Cardiac muscle cell (in vitro differentiated cells and primary cell): ENCODE measurements at places on chromosomes 5 and 9. TPM values are rescaled to one million over a fixed set of nuclear protein-coding genes. Genes with fewer than 3 reads are reported as not detected.
A peak's percentile ranks its signal among the peaks of the same experiment; 100 is the strongest.

- no peaks in the 10 kb centered on the region for H3K36me3 ChIP-seq
- H3K27me3 ChIP-seq = no peaks in the 10 kb centered on the region
- DNase-seq = no peak
Observed at GRCh38 chr9:35691334-35691650, 1.6 kb upstream of the TPM2 start.

DNA sequence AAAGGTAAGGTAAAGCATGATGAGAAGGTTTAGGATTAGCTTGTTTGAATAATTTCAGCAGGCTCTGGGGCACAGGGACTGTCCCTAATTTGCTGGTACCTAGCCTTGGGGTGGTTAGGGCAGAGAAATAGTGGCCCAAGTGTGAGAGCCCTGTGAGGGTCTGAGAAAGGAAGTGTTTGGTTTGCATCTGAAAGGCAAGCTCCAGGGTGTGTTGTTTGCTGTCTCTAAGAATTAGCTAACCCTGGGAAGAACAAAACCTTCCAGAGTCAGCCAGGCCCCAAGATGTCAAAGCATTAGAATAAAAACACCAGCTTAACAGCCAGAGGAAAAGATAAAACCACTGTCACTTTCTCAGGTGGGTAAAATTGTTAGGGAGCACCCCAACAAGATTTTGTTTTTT lies 31.0 kb downstream of the TMEM252 start:
- H3K4me3 ChIP-seq = no peak overlapping the region

GRCh38 chr9:105957830-105958229 lies 263.5 kb downstream of the TMEM38B start:
- no peaks in the 10 kb centered on the region for H3K4me1 ChIP-seq
- H3K27ac ChIP-seq = no peak overlapping the region
- no peak for DNase-seq

The SLC45A2 gene
- 0.85 TPM in 1 of 2 replicates, not detected in the other for total RNA-seq

DNA sequence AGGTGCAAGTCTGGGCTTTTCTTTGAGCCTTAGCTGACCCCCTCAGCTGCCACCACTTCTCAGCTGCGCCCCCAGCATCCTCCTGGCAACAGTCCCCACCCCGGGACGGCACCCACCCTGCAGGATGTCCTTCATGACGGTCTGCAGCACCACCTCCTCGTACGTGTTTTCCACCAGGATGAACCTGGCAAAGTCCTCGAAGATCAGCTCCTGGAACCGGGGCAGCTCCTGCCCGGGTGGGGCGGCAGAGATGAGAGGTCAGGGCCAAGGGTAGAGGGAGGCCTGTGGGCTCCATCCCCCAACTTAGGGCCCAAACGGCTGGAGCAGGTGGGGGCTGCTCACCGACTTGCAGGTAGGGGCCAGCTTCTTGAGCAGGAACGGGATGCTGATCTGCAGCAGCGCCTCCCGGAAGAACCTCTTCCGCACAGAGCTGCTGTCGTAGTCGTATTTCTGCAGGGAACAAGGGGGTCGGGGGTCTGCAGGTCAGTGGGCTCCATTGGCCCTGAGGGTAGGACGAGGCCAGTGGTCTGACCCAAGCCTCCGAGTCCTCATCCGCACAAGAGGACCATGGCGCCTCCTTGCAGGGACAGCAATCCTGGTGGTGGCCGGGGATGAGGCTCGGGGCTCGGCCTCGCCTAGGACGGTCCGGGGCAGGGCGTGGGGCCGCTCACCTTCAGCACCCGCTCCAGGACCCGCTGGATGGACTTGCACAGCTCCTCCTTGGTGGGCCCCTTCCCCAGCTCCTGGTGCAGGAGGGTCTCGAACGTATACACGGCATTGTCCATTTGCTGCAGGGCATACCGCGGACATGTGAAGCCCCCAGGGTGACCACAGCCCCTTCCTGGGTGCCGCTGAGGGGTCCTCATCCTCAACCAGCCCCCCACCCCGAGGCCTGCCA lies 56.7 kb downstream of the LRSAM1 start:
- H3K4me3 ChIP-seq = no peak overlapping the region
- H3K4me1 ChIP-seq = peaks cover 11% of the 10 kb centered on the region
- H3K36me3 ChIP-seq = peaks cover 5% of the 10 kb centered on the region
- no peak for DNase-seq
- no peak overlapping the region for H3K27ac ChIP-seq

The F12 gene
- 3.4 and 4.6 TPM in 2 replicates for total RNA-seq

DNA sequence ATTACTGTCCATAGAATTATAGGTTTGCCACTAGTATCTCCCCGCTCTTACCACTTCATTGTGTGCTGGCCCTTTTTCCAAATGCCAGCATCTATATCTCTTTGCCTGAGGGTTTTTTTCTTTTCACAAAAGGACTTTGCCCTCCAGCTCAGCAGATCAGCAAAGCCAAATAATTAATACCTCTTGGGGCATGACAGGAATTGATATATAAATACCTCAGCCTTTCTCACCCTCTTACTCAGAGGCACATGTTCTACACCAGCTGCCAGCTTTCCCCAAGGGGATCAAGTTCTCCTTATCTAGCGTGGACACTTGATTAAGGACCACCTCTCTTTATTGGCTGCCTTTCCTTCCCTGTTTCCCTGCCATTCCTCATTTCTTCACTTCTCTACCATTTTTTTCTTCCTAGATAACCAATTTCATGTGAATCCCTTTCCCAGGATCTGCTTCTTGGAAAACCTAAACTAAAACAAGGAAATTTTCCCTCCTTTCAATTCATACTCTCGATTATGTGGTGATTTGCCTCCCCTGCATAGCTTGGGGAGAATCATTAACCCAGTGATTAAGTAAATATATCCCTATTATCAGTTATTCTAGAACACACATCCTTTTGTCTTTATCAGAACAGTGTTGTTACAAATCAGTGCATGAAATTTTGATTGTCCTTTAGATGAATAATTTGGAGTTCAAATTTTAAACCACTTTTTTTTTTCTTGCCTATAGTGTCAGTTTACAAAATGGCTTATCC lies 6.9 kb upstream of the NUDT12 start:
- H3K27ac ChIP-seq = no peak overlapping the region
- H3K27me3 ChIP-seq = no peaks in the 10 kb centered on the region
- no peak overlapping the region for H3K4me3 ChIP-seq

- peaks cover 17% of the 10 kb centered on the region for H3K4me1 ChIP-seq
- no peak overlapping the region for H3K27ac ChIP-seq
- no peak overlapping the region for H3K4me3 ChIP-seq
Observed at GRCh38 chr5:72543811-72544210, 36.6 kb upstream of the ZNF366 start.

- no peak overlapping the region for H3K4me3 ChIP-seq
- no peaks in the 10 kb centered on the region for H3K4me1 ChIP-seq
- H3K27ac ChIP-seq = peak overlapping the region; percentile 57
- no peak for DNase-seq
- no peaks in the 10 kb centered on the region for H3K36me3 ChIP-seq
- H3K27me3 ChIP-seq = no peaks in the 10 kb centered on the region
Observed at GRCh38 chr5:62431735-62432620, 19.4 kb downstream of the IPO11 start.

DNA sequence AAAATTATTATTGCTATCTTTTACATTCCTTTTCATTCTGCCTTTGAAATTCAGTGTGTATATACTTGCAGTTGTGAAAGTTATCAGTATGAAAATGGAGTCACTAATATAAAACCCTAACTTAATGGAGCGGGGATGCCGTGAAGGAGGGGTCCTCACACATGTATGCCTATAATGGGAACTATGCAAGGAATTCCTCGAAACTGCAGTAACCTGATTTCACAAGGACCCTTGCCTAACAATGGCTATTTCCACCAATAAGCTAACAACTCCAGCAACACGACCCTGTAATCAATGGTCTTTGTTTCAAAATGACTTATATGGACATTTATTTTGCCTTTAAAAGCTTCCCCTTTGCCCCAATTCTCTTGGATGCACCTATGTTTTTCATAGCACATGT lies 12.6 kb upstream of the MLLT3 start:
- no peaks in the 10 kb centered on the region for H3K36me3 ChIP-seq
- no peak for DNase-seq
- H3K27me3 ChIP-seq = no peaks in the 10 kb centered on the region
- no peak overlapping the region for H3K4me3 ChIP-seq

The LARP1 gene
- total RNA-seq = 70.6 and 97.8 TPM in 2 replicates

GRCh38 chr9:21872696-21873095 lies 70.3 kb downstream of the MTAP start:
- no peak overlapping the region for H3K27ac ChIP-seq
- H3K36me3 ChIP-seq = no peaks in the 10 kb centered on the region
- H3K4me3 ChIP-seq = no peak overlapping the region
- no peaks in the 10 kb centered on the region for H3K4me1 ChIP-seq
- DNase-seq = no peak

The DNAH5 gene
- total RNA-seq = under 0.01 and 0.03 TPM in 2 replicates

GRCh38 chr5:52896534-52897237 lies 92.5 kb upstream of the ITGA2 start:
- no peaks in the 10 kb centered on the region for H3K36me3 ChIP-seq
- H3K4me3 ChIP-seq = no peak overlapping the region
- H3K27me3 ChIP-seq = no peaks in the 10 kb centered on the region
- H3K4me1 ChIP-seq = peaks cover 5% of the 10 kb centered on the region
- no peak overlapping the region for H3K27ac ChIP-seq

- peaks cover 10% of the 10 kb centered on the region for H3K4me1 ChIP-seq
- DNase-seq = peak; percentile 92
- no peaks in the 10 kb centered on the region for H3K36me3 ChIP-seq
Observed at GRCh38 chr5:98771382-98772109, 1.9 kb upstream of the RGMB start.

- H3K36me3 ChIP-seq = no peaks in the 10 kb centered on the region
- no peaks in the 10 kb centered on the region for H3K27me3 ChIP-seq
- H3K27ac ChIP-seq = no peak overlapping the region
- no peaks in the 10 kb centered on the region for H3K4me1 ChIP-seq
- no peak for DNase-seq
- no peak overlapping the region for H3K4me3 ChIP-seq
Observed at GRCh38 chr5:10885026-10885425, 124.0 kb upstream of the DAP start.

DNA sequence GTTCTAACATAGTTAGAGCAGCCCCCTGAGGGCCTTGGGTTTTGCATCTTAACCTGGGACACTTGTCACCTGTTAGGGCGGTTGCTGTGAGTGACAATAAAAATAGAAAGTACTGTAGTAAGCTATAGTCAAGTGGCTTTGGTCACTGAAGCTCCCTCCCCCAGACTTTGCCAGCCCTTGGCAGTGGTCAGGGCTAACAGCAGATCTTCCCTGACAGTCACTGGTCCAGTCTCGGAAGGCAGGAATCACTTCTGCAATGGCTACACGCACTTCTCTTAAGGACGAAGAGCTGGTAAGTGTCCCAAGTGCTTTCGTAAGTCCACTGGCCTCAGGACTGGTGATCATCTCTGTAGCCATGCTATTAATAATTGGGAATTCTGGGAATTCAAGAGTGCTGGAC lies 115.0 kb upstream of the RUSC2 start:
- no peaks in the 10 kb centered on the region for H3K36me3 ChIP-seq
- H3K27ac ChIP-seq = no peak overlapping the region
- H3K4me1 ChIP-seq = no peaks in the 10 kb centered on the region
- no peak for DNase-seq
- H3K27me3 ChIP-seq = no peaks in the 10 kb centered on the region
- H3K4me3 ChIP-seq = no peak overlapping the region

- no peak overlapping the region for H3K4me3 ChIP-seq
- no peak overlapping the region for H3K27ac ChIP-seq
- no peak for DNase-seq
- peaks cover 11% of the 10 kb centered on the region for H3K36me3 ChIP-seq
- H3K27me3 ChIP-seq = no peaks in the 10 kb centered on the region
Observed at GRCh38 chr9:135951889-135952663, 9.1 kb downstream of the UBAC1 start.

DNA sequence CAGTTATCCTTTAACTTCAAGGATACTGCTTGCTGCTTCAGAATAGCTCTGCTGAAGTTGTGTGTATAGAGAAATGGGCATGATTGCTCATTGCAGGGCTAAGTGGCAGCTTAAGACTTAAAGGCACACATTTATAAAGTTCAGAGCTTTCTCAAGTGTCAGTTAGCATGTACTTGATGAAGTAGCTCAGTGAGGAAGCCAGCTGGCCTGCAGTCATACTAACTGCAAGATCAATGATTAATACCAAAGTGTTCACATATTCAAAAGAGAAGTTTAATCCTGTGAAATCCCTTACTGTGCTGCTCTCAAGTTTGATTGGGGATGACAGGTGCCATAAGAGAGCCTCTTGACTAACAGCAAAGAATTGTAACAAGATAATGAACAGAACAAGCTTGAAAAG lies 483.4 kb upstream of the NUDT12 start:
- no peaks in the 10 kb centered on the region for H3K36me3 ChIP-seq
- H3K27ac ChIP-seq = no peak overlapping the region
- peaks cover 2% of the 10 kb centered on the region for H3K4me1 ChIP-seq
- no peak overlapping the region for H3K4me3 ChIP-seq
- no peaks in the 10 kb centered on the region for H3K27me3 ChIP-seq

- no peaks in the 10 kb centered on the region for H3K27me3 ChIP-seq
- no peak for DNase-seq
- no peak overlapping the region for H3K27ac ChIP-seq
- H3K4me3 ChIP-seq = no peak overlapping the region
- peaks cover 14% of the 10 kb centered on the region for H3K4me1 ChIP-seq
- H3K36me3 ChIP-seq = no peaks in the 10 kb centered on the region
Observed at GRCh38 chr9:121581786-121582600, 69.4 kb upstream of the DAB2IP start.
